ENCODE measurements at places on chromosomes 5 and 9.

DNA sequence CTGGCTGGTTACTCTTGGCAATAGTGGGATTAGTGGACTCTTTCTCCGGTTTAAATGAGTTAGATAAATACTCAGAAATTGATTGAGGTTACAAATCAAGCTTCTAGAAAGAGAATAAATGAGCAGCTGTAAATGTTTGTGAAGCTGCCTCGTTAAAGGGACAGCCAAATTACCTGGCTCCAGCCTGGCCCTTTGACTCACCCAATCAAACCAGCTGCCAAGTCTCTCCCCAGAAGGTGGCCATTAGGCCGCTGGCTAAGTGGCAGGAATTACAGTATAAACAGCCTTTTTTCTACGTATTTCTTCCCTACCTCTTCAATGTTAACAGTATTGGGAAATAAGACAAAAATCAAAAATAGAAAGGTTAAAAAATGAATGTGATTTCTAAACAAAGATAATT lies 46.0 kb upstream of the SRFBP1 start:
- no peak for DNase-seq

GRCh38 chr5:59097116-59097515 lies 514.2 kb downstream of the RAB3C start:
- no peak for DNase-seq

DNA sequence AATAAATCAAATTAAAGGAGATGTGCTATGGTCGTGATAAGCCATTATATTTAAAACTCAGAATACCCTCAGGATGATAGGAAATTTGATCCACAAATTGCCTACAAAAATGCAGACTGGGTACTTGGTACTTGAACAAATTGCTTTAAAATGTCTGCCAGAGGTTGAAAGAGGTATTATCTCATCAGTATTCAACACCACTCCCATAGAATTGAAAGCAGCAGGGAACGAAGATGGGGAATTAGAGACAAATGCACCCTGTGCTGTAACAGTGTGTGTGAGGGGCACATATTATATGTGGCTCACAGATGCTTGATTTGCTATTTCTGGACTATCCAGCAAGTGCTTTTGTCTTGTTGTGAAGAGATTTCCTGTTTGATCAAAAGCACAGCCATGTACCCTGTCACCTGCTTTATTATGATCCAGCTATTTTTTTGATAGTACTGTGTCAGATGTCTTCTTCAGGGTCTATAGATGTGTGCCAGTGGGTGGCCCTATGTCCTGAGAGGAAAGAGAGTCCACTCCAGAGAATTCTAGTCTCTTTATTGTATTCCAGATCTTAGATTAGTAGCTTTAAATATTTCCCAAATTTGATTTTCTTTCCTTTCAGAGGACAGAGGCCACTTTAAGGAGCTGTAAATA lies 120.1 kb downstream of the XRCC4 start:
- DNase-seq = no peak

- DNase-seq = no peak
Observed at GRCh38 chr5:3994628-3995027, 399.0 kb downstream of the IRX1 start.

DNA sequence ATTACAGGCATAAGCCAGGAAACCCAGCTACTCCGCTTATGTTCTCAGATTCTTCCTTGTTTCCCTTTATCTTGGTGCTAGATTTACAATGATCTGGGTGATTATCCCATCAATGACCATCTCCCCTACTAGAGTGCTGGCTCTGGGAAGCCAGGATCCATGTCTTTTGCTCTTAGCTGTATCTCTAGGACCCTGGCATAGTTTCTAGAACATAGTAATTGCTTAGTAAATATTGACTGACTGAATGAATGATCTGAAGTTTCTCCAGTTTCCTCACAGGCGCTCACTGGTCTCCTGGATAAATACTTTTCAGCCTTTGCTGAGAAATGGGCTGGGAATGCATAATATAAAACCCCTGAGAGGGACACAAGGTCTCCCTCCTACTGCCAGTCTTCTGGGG lies 60.0 kb upstream of the KLF9 start:
- DNase-seq = no peak

- no peak for DNase-seq
Observed at GRCh38 chr9:112665347-112665746, 52.6 kb downstream of the INIP start.

- no peak for DNase-seq
Observed at GRCh38 chr9:114908805-114909448, 21.5 kb downstream of the TNFSF8 start.

DNA sequence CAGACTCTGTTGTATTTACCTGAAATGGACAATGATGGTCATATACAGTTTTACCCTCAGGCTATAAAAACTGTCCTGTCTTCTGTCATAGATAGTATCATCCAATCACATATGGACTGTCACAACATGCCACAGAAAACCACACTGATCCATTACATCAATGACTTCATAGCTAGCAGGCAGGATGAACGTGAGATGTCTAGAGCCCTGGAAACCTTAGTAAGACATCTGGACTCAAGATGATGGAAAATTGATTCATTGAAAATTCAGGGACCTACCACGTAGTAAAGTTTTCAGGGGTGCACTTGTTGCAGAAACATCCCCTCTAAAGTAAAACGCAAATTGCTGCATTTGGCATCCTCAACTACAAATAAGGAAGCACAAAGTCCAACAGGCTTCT lies 284.4 kb upstream of the RGMB start:
- DNase-seq = no peak

- no peak for DNase-seq
Observed at GRCh38 chr9:24044576-24044975, 218.5 kb upstream of the ELAVL2 start.

DNA sequence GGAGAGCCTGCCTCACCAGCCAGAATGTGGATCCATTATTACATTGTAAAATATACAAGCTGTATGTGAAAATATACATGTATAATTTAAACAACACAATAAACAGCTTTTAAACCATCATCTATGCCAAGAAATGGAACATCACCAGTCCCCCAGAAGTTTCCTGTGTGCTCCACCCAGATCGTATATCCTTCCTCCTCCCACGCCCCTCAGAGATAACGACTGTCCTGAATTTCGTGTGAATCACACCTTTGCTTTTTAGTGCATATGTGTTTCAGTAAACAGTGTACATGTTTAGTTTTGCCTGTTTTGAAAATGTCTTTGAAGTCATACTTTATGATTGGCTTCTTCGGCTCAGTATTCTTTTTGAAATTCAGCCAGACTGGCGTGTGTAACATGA lies 134.6 kb upstream of the MYO10 start:
- DNase-seq = no peak

GRCh38 chr5:82351754-82352145 lies 73.6 kb upstream of the RPS23 start:
- no peak for DNase-seq

GRCh38 chr9:111762556-111762955 lies 32.2 kb downstream of the SHOC1 start:
- DNase-seq = no peak

- no peak for DNase-seq
Observed at GRCh38 chr5:1101961-1102713, 9.7 kb downstream of the SLC12A7 start.

DNA sequence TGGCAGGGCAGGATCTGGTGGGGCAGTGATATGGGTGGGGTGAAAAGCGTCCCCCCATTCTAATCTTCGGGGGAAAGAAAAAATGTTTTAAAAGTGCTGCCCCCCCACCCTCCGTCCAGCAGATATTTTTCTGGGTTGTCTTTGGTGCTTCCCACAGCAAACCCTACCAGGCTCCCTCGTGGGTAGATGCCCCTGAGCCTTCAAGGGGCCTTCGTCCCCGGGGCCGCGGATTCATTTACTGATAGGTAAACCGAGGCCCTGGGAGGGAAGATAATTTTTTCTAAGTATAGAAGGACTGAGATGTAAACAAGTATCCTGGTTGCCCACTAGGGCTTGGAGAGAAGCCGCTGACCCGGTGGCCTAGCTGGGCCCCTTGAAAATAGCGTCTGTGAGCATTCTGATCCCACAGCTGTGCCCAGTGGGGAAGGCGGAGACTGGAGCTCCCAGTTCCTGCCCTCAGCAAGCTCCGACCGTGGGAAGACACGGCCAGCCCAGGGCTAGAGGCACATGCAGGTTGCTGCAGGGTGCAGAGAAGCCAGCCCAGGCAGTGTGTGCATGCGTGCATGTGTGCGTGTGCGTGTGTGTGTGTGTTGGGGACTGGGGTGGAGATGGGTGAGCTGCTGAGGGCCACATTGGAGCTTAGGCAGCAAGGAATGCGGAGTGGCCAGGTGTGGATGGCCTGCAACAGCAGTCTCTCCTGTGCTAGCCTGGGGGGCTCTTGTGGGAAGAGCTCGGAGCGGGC lies 6.0 kb upstream of the RXRA start:
- no peak for DNase-seq

DNA sequence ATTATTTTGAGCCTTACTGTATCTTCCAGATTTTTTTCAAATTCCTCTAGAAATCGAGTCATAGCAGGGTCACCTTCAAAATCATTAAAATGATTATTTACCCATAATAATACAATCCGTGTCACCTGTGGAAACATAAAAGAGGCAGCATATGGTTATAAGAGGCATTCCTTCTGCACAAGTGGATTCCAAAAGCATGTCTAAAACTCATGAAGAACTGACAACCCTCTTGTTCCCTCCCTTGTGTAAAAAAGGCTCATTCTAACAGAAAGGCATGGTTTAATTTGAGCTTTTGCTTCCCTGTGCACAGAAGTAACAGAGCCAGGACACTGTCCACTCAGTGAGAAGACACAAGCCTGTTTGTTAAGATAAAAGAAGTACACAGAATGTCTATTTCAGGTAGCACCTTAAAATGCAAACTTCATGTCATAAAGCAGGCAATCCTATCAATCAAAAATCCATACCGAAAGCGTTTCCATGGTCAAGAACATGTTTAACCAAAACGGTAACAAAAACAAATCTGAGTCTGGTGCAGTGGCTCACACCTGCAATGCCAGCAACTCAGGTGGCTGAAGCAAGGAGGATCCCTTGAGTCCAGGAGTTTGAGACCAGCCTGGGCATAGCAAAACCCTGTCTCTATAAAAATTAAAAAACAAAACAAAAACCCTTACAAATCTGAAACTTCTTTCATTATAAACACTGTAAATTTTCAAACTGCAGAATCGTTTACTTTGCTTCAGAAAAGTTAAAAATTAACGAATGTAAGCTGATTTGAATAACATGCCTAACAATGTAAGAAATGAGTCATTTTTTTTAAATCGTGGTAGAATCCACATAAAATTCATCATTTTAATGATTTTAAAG lies 139.3 kb downstream of the RAPGEF6 start:
- DNase-seq = peak; percentile 4

DNA sequence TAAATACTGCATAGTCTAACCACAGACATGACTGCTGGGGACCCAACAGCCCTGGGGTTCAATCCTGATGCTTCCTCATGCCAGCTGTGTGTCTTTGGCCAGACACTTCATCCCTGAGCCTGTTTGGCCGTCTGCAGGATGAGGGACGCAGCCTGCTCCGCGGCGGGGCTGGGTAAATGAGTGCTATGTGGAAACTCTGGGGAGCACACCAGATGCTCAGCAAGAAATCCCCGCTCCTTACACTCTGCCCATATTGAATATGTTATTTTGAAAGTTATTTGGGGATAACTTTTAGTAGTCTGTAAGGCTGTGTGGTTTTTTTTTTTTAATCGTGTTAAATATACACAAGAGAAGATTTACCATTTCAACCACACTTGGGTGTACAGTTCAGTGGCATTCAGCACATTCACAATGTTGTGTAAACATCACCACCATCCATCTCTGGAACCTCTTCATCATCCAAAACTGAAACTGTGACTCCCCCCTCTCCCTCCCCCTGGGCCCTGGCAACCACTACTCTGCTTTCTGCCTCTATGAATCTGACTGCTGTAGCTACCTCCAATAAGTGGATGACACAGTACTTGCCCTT lies 42.7 kb downstream of the SH3PXD2B start:
- DNase-seq = no peak

DNA sequence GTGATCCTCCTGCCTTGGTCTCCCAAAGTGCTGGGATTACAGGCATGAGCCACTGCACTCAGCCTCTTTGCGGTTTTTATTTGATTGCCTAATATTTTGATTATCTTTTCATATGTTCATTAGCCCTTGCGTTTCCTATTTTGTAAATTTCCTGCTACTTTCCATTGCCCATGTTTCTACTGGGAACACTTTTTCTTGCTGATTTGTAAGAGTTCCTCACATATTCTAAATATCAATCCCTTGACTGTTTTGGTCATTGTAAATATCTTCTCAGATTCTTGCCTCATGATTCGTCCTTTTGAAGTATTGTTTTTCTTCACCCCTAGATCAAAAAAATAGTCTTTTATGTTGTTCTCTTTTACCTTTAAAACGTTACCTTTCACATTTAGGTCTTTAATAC lies 37.9 kb upstream of the TTC1 start:
- DNase-seq = no peak

GRCh38 chr5:64505769-64506566 lies at the start of gene RGS7BP:
Gene RGS7BP (plus strand): TSS chr5:64506015. CDS start chr5:64506625, 610 bp downstream.
- DNase-seq = no peak

GRCh38 chr9:28320616-28321015 lies 747.3 kb upstream of the C9orf72 start:
- DNase-seq = no peak

- DNase-seq = no peak
Observed at GRCh38 chr9:134644725-134645606, 3.4 kb downstream of the COL5A1 start.

DNA sequence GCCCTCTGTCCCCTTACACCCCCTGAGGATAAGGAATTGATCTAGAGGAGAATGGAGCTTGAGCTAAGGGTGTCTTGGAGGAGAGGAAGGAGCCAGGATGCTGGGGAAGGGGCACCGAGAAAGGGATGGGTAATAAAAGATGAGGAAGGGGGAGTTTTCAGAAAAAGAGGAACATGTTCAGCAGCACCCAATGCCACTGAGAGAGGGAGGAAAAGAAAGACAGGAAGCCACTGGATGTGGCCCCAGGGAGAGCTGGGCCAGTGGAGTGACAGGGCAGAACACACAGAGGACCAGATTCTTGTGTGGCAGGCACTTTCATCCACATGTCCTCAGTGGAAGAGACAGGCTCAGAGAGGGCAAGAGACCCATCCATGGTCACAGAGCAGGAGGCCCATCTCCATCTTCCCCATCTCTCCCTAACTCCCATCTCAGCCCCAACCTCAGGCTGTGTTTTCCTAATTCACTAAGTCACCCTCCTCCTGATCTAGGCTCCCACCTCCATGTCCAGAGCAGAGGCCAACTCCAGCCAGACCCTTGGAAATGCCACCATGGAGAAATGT lies 7.2 kb downstream of the PFN3 start:
- DNase-seq = no peak

DNA sequence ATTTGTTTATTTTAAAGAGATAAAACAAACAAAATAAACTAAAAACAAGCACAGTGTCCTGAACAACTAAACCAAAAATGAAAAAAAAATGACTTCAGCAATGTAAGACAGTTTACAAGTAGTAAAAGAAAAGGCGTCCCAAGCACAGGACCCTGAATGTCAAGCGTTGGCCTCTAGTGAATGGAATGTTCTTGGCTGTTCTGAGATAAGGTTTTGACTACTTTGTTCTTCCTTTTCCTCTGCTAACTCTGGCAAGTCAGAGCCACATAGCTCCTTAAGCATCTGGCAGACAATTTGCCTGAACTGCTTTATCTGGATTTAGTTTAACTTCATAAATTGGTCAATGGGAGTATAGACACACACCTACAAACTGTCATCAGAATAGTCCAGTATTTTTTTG lies 655.2 kb downstream of the ANXA1 start:
- no peak for DNase-seq

GRCh38 chr9:14730461-14730898 lies 7.9 kb upstream of the CER1 start:
- no peak for DNase-seq

GRCh38 chr5:151023651-151024050 lies 3.3 kb downstream of the GPX3 start:
- no peak for DNase-seq

- no peak for DNase-seq
Observed at GRCh38 chr5:107302441-107302840, 368.3 kb downstream of the EFNA5 start.
